ENCODE measurements at places on chromosomes 1 and 21. TPM values are rescaled to one million over a fixed set of nuclear protein-coding genes. Genes with fewer than 3 reads are reported as not detected.

GRCh38 chr1:25485536-25486411 is 55.1 kb downstream of the MACO1 start:
- no peak for DNase-seq

- no peak for DNase-seq
Measured at GRCh38 chr1:44543786-44544185, 130.5 kb downstream of the TMEM53 start.

- no peak for DNase-seq
Measured at GRCh38 chr1:44113095-44113609, 5.5 kb upstream of the KLF17 start.

DNA sequence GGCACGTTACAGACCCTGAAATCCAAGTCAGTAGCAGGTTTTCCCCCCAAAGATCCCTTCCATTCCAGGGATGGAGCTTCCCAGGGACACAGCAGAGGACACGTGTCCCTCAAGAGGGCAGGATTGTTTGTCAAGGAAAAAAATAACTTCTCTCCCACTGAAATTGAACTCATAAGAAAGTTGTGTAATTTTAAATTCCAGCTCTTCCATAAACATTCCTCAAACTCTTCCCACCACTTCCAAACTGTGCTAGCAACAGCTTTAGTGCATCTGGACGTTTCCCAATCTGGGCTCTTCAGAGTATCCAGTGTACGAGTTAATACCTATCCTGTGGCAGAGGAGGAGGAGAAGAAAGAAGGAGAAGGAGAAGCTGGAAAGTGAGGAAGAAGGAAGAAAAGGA is 79.6 kb downstream of the PSMG1 start:
- DNase-seq, result no peak

PTPN22 gene
- 0.74 TPM for total RNA-seq

ZNF436 gene
- total RNA-seq, result 7.5 TPM

Data from A172 (cell line).